CD4-positive, alpha-beta T cell treated with Interferon gamma for 1 hour (primary cell): ENCODE measurements at places on chromosomes 6 and 20.

- no peak for DNase-seq
Measured at GRCh38 chr20:58028123-58028522, 200.3 kb downstream of the ANKRD60 start.

- no peak for DNase-seq
Measured at GRCh38 chr6:2546901-2547300, 203.8 kb downstream of the MYLK4 start.

DNA sequence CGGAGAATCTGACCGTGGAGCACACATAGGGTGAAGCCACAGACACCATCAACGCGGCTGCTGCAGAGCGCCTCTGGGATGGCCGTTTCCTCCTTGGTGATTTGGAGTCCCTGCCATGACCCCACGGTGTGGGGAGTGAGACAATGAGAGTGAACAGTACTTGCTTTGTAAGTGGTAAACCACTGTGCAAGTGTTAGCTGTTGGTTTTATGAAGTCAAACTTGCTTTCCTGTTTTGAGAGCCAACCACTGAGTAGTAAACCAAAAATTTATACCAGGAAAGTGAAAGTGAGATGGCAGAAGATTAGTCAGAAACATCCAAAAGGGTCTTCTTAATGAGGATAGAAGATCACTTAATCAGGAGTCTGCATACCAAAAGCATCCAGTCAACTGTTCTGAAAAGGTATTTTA is 160.7 kb downstream of the FOXC1 start:
- no peak for DNase-seq

- no peak for DNase-seq
Measured at GRCh38 chr20:19937651-19938420, 79.3 kb upstream of the NAA20 start.

DNA sequence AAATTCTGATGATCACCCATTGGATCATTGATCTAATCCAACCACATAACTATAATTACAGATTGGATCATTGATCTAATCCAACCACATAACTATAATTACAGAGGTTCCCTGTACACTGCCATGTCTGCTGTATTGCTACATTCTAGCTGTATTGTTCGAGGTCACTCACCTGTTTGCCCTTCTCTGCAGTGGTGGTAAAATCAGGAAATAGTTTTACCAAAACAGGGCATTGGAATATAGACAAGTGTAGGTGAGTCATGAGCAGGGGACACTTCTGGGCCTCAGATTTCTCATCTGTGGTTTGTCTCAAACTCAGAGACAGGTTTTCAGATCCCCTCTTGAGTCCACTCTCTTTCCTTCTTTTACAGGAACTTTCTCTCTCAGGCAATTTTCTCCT is 9.0 kb upstream of the AFDN start:
- no peak for DNase-seq

GRCh38 chr20:54047048-54047447 is 23.3 kb downstream of the BCAS1 start:
- DNase-seq, result no peak

DNA sequence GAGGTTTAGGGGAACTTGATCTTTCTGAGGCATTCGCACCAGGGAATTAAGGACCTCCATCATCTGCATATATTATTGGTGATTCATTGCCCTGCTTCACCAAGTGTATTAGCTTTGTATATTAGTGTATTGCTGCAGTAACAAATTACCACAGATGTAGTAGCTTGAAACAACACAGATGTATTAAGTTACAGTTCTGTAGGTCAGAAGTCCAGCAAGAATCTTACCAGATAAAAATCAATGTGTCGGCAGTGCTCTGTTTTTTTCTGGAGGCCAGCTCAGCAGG is 65.8 kb downstream of the HMGN3 start:
- no peak for DNase-seq

GRCh38 chr20:48638546-48638945 is 189.3 kb downstream of the PREX1 start:
- no peak for DNase-seq

DNA sequence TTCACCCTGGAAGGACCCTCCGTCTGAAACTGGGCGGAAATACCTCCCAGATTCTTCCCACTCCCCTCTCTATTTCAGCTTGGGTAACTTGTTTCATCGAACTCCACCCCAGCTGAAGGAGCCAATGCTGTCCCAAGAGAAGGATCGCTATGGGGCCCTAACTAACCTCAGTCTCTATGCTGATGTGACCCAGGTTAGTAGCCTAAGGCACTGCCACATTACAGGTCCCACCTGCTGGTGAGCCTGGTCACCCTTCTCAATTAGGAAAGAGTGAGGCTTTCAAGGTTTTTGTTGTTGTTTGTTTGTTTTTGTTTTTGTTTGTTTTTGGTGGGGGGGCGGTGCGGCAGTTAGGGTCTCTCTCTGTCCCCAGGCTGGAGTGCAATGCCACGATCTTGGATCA is 168.4 kb downstream of the OR2B2 start:
- DNase-seq, result no peak

DNA sequence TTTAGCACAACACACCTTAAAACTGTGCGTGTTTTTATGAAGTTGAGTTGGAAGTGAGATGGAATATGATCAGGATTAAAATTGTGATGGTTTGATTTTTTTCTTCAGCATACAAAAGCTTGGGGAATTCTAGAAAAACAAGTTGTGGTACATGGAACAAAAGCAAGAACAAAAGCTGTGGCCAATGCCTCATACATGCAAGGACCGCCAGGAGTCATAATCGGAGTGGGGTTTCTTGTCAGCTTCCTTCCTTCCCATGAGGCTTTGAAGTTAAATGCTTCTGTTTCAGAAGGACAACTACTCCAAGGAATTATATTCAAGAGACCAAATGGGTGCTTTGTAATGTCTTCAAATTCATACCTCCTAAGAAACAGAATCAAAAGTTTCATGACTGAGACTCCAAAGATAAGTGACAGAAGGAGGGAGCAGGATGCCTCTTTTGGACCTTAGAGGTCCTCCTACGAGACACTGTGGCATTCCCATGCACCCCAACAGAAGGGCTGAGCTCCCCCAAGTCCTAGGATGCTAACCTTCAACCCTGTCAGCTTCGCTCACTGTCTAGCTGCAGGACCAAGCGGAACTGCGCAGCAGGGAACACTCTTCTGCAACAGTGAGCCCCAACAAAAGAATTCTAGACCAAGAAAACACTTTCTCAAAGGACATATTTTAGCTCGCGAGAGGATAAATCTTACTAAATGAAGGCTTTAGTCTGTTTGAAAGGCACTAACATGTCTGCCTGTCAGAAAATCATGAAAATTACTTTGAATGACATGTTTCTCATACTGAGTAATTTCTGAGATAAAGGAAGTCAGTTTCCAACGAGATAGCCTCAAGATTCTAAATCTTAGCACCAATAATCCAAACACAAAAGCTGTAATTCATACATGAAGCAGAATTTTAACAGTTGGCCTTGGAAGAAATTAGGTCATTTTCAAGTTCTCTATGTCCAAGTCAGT is 108.5 kb upstream of the NHSL1 start:
- DNase-seq, result no peak
